CD4-positive, alpha-beta T cell treated with Interleukin-4 for 4 hours (primary cell): ENCODE measurements at places on chromosomes 6 and 20.

DNA sequence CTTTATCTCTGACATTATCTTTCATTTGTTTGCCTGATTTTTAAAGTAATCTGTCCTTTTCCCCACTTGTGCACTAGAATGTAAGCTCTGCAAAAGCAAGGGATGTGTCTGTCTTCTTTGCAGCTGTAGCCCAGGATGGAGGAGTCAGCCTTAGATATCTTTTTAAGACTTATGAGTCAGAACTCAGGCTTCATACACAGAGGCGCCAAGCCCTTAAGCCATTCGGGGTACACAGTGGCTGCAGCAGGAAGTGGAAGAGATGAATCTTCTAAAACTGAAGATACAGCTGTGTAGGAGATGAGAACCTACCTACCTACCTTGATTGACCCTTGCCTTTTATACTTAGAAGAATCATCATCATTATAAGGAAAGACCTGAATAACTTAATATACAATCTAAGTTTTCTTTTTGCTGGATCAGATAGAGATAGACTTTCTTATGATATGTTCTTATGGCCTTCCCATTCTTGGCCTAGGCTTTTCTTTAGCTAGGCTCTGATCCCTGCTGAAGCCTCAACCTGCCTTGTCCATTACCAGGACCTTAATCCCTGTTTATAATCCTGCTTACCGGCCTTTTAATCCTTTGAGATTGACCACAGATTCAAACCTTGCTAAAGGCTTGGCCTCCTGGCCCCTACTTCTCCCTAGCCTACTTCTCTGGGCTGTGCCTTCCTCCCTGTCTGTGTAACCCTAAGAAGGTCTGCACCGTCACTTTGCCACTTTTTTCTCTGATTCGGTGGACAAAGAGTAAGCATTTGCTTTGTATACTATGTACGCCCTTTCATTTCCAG lies 304.5 kb downstream of the PRL start:
- DNase-seq: no peak

DNA sequence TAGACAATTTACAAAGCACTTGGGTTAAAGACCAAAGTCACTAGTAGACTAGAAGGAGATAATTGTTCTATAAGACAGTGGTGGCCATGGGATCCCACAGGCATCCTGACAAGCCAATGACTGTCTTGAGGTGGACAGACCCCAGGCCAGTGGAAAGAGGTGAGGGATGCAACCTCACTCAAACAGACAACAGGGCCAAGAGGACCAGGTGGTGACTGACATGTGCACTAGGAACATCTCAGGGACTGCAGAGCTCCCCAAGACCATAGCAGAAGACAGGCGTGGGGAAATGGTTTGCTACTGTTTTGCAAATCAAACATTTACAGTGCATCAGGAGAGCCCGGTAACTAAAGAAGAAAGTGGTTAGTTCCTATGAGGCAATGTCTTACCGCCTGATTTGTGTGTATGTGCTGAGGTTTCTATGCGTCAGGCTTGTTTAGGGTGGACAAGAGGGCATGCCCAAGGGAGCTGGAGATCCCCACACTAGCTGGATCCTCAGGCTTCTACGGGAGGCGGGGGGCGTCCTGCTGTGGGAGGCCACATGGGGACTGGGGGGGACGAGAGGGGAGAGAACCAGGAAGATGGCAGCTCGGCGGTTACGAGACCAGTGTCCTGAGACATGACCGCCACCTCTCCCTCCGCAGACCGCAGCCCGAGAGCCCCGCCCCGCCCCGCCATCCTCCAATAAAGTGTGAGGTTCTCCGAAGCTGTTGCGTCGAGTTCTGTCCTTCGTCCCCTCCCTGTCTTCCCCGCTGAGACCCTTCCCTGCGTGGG lies 623 bp upstream of the MRPS26 start:
- DNase-seq: peak; percentile 43

- DNase-seq: no peak
Measured at GRCh38 chr6:160996131-160996601, 4.6 kb downstream of the MAP3K4 start.

- no peak for DNase-seq
Measured at GRCh38 chr6:5809450-5809849, 197.3 kb downstream of the NRN1 start.

- no peak for DNase-seq
Measured at GRCh38 chr20:53929974-53930650, 140.3 kb downstream of the BCAS1 start.

DNA sequence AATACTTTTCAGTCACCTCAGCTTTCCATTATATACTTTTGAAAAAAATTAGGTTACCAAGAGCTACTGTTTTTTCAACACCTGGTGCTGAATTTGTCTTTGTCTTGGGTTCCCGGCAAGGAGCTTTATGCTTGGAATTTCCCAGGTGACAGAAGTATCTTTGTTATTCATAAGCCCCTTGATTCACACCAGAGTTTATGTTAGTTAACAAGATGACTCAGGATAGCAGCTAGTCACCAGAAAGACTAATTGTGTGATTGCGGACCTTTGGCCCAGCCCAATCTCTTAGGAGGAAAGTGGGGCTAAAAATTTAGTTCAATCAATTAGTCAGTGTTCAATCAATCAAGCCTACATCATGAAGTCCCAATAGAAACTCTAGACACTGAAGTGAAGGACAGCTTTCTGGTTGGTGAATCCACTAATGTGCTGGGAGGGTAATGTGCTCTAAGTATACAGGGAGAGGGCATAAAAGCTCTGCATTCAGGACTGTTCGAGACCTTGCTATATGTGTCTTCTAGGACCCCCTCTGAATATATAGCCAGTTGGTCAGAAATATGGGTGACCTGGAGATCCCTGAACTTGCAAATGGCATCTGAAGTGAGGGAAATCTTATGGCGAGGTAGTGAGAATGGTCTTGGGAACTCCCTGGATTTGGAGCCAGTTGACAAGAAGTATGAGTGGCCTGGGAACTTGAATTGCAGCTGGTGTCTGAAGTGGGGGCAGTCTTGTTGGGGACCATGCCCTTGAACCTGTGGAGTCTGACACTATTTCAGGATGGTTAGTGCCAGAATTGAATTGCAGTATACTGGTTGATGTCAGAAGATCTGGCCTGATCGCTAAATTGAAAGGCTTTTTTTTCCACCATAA lies 16.2 kb downstream of the TMEM30A start:
- DNase-seq: peak; percentile 31
